ENCODE measurements at places on chromosomes 13 and 19.

- no peak for DNase-seq
Observed at GRCh38 chr19:13401388-13401787, 104.9 kb downstream of the CACNA1A start.

DNA sequence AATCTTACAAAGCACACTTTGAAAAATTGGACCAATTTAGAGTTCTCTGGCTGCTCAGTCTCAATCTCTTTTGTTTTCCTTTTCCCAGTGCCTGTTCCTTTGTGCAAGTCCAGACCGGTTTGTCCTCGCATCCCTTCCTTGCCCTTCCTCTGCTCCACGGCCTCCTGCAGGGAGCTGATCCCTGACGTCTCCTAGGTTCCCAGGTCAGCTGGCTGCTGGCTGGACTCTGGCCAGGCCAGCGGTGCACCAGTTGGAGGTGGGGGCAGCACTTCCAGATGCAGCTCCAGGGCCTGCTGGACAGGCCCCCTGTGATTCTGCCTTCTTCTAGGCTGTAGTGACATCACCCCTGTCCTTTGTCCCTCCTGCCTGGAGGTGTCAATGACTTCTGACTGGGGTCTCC lies 44.0 kb upstream of the KPNA3 start:
- DNase-seq: no peak

GRCh38 chr19:31271306-31271911 lies 77.8 kb downstream of the TSHZ3 start:
- DNase-seq: no peak

GRCh38 chr19:495402-496111 lies 729 bp upstream of the MADCAM1 start:
- no peak for DNase-seq

DNA sequence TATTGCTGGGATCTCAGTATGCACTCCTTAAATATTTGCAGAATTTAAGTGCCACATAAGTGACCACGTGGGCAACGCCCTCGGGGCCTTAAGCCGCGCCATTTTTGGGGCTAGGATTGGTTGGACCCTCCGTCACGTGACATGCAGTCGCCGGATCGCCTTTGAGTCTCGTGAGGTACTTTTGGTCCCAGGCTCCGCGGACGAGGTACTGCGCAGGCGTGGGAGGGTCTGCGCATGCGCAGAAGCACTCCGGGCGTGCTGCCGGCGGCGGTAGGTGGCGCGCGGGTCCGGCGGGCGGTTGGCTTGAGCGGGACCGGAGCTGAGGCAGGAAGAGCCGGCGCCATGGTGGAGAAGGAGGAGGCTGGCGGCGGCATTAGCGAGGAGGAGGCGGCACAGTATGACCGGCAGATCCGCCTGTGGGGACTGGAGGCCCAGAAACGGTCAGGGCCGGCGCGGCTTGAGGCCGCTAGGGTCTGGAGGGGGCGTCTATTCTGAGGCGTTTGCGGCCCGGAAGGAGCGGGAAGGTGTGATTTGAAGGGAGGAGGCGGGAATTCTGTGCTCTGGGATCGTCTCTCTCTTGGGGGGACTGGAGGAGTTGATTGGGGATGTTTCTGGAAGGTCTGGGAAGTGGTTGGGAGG lies at the start of gene SAE1:
TSS of gene SAE1 (plus strand) at position 247 of the 639 bp plus-strand sequence. CDS start at position 343, 96 bp downstream.
- peak; percentile 85 for DNase-seq

Data from stimulated activated CD4-positive, alpha-beta T cell treated with anti-CD3 and anti-CD28 coated beads, TNF-alpha, amount 100 ng/mL, for 1 hour (primary cell).